ENCODE measurements at places on chromosomes 13 and 19.

DNA sequence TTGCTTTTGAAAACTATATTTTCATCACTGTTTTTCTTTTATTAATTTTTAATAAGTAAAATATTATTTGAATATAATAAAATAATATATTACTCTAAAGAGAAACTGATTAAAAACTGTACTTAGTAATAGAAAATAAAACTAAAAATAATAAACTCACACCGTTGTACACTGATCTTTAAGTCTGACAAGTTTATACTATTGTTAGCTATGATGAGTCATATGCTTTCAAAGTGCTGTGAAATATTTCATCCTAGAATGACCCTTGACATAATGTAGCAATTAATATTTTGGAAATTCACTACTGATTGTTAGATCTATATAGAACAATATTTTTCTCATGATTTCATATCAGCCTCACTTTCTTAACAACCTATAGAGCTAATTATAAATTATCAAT is 1040.6 kb upstream of the SPRY2 start:
- DNase-seq = no peak

- peak; percentile 81 for DNase-seq
Observed at GRCh38 chr13:114226699-114227323, 7.9 kb upstream of the CDC16 start.

- no peak for DNase-seq
Observed at GRCh38 chr13:36355632-36356031, 9.4 kb upstream of the SPART start.

GRCh38 chr13:102793611-102794355 is 5.0 kb downstream of the POGLUT2 start:
- DNase-seq = no peak

DNA sequence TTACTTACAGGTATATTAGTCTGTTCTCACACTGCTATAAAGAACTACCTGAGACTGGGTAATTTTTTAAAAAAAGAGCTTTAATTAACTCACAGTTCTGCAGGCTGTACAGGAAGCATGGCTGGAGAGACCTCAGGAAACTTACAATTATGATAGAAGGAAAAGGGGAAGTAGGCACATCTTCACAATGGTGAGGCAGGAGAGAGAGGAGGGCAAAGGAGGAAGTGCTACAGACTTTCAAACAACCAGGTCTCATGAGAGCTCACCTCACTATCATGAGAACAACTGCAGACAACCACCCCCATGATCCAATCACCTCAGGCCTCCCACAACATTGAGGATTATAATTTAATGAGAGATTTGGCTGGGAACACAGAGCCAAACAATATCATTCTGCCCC is 511.7 kb downstream of the SLITRK6 start:
- no peak for DNase-seq

DNA sequence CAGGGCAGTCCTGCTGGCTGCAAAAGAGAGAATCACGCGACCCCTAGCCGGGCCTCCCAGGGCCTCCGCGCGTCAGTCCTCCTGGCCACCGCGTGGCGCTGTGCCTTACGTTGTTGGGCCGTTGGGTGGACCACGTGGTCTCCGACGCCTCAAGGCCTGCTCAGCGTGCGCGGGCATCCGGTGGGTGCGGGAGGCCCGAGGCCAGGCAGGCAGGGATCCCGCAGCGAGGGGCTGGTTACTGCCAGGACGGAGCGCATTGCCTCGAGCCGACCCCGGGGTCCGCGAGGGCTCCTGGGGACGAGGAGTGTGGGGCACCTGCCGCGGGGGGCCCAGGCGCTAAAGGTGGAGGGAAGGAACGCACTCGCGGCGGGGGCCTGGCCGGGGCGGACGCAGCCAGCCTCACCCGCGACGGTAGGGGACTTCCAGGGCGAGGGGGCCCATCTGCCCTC is at the start of gene TDRD12:
TDRD12 (plus strand) TSS at position 157 of the 449 bp plus-strand sequence. CDS start 306 bp downstream, outside the sequence.
- no peak for DNase-seq

DNA sequence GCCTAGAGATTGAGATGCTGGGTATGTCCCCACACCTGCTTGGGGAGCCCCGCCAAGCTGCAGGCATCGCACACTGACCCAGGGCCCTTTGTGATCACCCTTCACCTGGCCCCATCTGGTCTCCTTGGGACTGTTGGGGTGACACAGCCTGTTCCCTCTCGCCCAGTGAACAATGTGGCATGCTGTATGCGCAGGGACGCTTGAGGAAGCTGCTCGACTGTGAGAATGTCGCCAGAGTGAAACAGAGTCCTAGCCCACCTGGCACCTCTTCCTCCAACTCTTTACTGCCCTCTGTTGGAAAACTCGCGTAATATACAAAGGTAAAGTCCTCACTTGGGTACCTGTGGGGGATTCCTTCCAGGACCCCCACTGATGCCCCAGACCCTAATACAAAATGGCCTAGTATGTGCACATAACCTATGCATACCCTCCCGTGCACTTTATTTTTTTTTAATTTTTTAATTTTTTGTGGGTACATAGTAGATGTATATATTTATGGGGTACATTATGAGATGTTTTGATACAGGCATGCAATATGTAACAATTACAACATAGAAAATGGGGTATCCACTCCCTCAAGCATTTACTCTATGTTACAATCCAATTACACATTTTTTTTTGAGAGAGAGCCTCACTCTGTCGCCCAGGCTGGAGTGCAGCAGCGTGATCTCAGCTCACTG is 9.0 kb downstream of the BLOC1S3 start:
- no peak for DNase-seq

DNA sequence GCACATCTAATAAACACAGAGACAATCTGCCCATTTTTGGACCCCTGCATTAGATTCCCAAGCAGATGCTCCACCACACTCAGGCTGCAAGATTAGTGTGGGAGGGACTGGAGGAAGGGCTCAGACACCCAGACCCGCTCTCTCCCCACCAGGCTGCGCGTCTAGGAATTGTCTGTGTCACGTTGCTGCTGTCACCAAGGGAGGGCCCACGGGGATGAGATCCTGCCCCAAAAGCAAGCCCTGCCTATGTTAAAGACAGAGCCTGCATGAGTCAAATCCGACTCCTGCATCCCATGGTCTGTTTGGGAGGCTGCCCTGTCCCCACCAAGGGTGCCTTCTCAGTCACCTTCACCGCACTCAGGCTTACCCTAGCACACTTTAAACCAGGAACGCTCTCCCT is 114.4 kb upstream of the ZNF507 start:
- DNase-seq = no peak
